Hippocampal formation (tissue), 2 donors: ENCODE measurements at places on chromosomes 1 and 21.
A peak's percentile ranks its signal among the peaks of the same experiment; 100 is the strongest.

DNA sequence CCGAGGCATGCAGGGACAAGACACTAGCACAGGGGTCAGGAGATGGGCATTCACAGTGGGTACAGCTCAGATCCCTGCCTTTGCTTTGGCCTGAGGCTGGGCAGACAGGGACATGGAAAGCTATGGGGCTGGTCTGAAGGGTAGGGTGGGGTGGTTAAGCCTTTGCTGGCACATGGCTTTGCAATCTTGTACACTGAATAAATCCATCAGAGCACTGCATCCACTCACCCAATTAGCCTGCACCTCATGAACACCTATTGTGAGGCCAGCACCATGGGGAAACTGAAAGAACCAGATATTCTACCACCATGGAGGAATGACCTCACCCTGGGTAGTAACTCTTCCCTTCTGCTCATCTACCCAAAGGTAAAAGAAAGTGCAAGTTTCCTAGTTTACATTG lies 199.6 kb upstream of the LMO4 start:
- no peak for DNase-seq

- no peak for DNase-seq
These were observed 88.9 kb downstream of the SIK1 start for GRCh38 chr21:43337901-43338655.

GRCh38 chr21:45979651-45980050 lies 1.9 kb upstream of the COL6A1 start:
- no peak for DNase-seq

- DNase-seq: no peak
These were observed 67.4 kb downstream of the DMRTB1 start for GRCh38 chr1:53526451-53527101.

DNA sequence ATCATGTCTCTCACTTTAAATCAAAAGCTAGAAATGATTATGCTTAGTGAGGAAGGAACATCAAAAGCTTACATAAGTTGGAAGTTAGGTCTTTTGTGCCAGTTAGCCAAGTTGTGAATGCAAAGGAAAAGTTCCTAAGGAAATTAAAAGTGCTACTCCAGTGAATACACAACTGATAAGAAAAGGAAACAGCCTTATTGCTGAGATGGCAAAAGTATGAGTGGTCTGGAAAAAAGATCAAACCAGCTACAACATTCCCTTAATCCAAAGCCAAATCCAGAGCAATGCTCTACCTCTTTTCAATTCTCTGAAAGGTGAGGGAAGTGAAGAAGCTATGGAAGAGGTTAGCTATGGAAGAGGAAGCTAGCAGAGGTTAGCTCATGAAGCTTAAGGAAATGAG lies 378.7 kb downstream of the KCNT2 start:
- no peak for DNase-seq

DNA sequence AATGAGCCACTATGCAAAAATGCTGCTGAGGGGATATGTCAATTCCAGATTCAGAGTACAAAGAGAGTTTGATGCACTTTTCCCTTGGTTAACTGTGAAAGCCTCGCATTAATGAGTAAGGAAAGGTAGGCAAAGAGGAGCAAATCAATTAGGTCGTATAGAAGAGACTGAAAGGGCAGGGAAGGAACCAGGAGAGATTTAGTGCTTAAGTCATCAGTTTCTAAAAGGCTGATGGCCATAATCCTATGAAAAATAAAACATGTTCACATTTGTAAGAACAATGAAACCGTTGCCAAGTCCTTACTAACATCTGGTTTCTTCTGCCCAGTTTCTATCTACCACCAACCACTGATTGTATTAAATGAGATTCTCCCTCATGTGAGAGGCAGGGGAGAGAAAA lies 118.4 kb upstream of the PALMD start:
- DNase-seq: no peak

DNA sequence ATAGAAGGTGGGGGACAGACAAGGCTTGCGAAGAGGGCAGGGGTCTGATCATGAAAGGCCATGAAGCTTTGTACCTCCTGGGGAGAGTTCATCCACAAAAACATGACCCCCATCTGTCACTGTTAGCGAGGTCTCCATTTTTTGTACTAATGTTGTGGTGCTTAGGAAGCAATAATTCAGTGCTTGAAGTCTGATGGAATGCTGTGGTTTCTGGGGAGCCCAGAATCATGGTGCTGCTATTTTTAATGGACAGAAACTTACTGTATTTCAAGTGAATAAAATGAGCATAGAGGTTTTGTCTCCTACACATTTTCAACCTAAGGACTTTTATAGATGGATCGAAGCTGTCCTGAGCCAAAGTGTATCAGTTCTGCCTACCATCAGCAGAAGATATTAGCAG lies 28.2 kb upstream of the RGL1 start:
- no peak for DNase-seq

DNA sequence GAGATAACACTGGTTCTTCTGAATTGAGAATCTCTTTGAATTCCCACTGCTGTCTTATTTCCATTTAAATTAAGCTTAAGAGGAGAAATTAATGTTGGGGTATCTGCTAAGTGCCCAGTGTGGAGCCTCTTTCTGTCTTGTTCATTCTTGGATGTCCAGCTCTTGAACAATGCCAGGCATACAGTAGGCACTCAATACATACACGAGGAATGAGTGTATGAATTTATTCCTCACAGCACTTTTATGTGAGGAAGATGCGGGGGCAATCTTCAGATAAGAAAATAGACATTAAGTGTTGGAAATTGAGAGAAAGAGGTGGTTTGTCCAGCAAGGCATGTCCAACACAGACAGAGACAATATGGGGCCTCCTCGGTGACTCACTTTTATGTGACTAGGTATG lies 11.8 kb upstream of the ATF3 start:
- no peak for DNase-seq

DNA sequence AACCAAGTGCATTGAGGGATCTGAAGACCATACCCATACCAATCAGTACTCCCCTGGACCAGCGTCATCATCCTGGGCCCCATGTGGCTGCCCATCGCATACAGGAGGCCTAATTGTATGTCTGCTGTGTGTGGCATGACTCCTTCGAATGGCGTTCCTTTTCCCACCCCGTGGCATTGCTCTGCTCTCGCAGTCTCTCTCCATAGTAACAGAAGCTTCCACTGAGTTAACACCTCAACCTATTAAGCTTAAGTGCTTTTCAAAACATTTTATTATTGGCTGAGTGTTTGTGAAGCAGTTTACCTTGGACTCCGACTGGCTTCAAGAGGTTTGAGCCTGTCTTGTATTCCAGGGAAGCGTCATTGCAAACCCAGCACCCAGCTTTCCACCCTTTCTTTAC lies 187.1 kb upstream of the LMO4 start:
- DNase-seq: no peak

GRCh38 chr1:208569181-208569580 lies 325.0 kb upstream of the PLXNA2 start:
- DNase-seq: no peak

GRCh38 chr1:30635391-30635975 lies 87.9 kb downstream of the MATN1 start:
- no peak for DNase-seq

GRCh38 chr1:27489973-27490741 lies at the start of gene WASF2:
Gene WASF2 (minus strand): TSS chr1:27490167. CDS start chr1:27428890, 61,277 bp downstream.
- peak; percentile 98 for DNase-seq
